HFF-Myc (cell line): ENCODE measurements at places on chromosomes 3 and 15.
A peak's percentile ranks its signal among the peaks of the same experiment; 100 is the strongest.

DNA sequence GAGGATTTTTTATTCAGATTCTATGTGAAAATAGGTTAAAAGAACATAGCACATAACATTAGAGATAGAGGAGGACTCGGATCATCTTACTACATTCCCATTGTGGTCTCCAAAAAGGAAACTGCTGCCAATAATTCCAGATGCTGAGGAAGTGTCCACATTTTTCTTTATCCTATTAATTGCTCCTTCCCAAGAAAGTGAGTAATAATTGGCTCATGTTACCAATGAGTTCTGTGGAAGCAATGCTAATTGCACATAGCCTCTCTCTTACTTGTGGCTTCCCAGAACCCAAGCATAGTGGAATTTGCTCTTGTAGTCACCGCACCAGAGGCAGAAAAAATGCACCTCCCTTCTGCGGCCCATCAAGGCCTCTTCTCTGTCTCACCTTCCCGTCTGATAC lies 208.4 kb downstream of the PLOD2 start:
- peak; percentile 89 for DNase-seq

- no peak for DNase-seq
Measured at GRCh38 chr15:33956397-33956796, 11.9 kb upstream of the CHRM5 start.

GRCh38 chr3:78863306-78864203 lies 904.2 kb downstream of the ROBO1 start:
- DNase-seq, result no peak

DNA sequence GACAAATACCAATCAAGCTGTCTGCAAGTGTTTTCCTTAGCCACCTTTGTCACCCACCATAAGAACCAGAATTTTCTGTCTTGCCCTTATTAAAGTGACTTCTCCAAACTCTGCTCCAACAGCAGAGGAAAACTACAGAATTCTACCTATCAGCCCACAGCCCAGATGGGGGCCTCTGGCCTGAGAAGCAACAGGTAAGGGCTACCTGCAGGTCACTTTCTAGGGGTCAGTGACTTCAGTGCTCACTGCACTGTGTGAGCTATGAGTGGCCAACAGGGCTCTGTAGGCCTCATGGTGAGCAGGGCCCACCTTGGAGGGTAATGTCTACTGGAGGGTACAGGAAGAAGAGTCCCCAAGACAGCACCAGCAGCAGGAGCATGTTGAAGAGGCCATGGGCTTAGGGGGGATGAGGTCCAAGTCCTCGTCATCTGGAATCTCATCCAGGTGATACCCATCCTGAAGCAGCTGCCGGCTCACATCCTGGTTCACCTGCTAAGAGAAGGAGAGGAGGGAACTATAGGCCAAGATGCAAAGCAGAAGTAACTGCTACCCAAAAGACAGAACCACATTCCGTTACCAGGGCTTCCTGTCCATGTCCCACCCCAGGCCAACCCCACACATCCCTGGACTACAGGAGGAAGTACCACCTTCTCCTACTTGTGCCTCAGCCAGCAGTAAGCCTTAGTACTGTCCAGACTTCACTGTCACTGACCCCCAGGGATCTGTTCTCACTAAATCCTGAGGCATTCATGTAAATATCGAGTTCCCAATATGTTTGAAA lies 4.2 kb downstream of the FAM219B start:
- DNase-seq, result no peak

- DNase-seq, result no peak
Measured at GRCh38 chr3:67018105-67018788, 20.1 kb downstream of the KBTBD8 start.

DNA sequence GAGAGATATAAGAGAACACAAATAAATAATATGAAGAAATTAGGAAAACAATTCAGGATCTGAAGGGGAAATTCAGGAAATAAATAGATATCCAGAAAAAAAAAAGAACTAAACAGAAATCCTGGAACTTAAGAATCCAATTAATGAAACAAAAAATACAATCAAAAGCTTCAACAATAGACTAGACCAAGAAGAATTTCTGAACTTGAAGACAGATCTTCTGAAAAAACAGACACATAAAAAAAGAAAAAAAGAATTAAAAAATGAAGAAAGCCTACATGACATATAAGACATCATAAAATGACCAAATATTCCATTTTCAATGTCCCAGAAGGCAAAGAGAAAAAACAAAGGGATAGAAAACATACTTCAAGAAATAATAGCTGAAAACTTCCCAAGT lies 68.3 kb upstream of the IMPG2 start:
- DNase-seq, result no peak

GRCh38 chr3:101833446-101833974 lies 15.8 kb upstream of the NFKBIZ start:
- DNase-seq, result no peak

- no peak for DNase-seq
Measured at GRCh38 chr3:41288785-41289184, 89.5 kb downstream of the CTNNB1 start.

- DNase-seq, result no peak
Measured at GRCh38 chr15:50163719-50164410, 18.1 kb upstream of the SLC27A2 start.

- DNase-seq, result no peak
Measured at GRCh38 chr3:61768284-61769037, 207.1 kb downstream of the PTPRG start.

DNA sequence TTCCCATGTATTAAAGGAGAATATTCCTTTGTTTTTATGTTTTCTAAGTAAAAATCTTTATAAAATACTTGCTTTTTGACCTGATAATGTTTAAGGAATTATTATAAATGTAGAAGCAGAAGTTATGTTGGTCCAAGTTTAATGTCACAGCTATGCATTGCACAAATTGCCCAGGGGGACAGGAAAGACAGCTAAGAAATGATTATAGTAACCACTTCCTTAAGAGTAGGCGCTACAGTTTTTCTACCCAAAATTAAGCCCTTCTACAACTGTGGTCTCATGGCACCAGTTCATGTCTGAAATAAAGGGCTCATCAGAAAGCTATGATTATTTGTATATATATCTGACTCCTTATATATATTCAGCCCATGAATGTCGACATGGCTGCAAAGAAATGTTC lies 176.4 kb downstream of the GBE1 start:
- DNase-seq, result no peak

DNA sequence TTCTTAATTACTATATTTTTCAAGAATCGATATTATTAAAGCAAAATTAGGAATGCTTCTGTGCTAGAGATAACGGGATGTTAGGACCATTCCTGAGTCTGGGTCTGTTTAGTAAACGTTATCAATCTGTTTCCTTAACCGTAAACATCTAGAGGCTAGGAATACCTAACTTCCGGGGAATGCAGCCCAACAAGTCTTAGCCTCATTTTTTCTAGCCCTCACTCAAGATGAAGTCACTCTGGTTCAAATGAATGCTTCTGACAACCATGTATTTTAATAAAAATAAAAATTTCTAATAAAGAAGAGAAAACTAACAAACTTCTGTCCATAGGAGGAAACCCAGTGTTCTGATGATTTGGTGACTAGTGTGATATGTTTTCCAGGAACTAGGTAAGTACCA lies 11.1 kb upstream of the SELENOK start:
- DNase-seq, result no peak

DNA sequence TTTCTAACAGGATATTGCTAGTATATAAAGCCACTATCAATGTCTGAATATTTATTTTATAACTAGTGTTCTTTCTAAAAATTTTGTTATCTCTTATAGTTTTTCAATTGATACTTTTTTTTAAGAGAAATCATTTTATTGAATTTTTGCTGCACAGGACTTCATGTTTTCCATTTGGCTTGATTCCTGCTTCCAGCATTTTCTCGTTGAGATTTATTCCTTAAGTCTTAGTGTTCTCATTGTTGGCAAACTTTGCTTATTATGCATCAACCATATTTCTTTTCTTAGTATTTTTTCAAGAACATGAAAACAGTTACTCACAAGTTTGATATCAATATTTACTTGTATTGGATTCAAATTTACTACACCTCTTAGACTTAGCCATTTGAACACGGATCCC lies 113.4 kb downstream of the UNC13C start:
- DNase-seq, result no peak

DNA sequence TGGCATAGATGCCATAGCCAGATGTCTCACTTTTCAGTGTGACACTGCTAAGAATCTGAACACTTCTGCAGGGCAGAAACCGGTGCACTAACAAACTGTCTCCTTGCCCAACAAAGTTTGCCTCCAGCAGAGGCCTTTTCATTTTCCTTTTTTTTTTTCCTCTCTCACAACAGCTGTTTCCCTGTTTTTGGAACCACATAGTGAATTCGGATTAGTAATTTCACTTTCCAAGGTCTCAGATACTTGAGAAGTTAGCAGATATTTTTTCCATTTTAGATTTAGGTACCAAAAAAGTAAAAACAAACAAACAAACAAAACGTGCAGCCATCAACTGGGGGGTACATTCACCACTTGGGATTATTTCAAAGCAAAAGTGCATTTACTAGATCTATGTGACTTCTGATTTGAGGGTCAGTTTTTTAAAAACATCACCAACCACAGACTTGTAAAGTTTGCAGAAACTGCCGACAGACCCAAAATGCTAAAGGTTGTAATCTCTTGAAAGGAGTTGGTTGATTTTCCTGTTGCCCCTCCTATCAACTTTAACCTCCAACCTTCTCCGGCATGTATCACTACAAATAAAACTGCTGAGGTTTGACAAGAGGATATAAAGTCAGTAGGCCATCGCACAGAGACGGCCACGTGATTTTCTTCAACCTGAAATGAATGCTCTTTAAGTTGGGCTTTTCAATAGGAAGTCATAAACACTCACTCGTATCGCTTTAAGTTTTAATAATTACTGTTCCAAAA lies 169.1 kb downstream of the CDIN1 start:
- DNase-seq, result no peak

DNA sequence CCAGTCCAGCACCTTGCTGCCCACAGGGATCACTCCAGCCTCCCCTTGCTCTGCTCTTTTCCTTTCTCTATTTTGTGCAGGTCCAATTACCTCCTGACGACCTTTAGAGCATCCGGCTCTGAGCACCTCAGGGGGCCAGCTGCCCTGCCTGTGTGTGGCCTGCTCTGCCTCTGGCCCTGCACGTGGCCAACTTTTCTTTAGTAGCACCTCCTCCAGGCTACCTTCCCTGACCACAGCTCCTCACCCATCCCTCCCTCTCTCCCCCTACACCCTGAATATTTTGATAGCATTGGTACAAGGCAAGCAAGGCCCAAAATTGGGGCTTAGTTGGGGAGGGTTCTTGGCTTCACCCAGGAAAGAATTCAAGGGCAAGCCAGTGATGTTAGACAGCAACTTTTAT lies 66.9 kb upstream of the PRR20G start:
- DNase-seq, result no peak

DNA sequence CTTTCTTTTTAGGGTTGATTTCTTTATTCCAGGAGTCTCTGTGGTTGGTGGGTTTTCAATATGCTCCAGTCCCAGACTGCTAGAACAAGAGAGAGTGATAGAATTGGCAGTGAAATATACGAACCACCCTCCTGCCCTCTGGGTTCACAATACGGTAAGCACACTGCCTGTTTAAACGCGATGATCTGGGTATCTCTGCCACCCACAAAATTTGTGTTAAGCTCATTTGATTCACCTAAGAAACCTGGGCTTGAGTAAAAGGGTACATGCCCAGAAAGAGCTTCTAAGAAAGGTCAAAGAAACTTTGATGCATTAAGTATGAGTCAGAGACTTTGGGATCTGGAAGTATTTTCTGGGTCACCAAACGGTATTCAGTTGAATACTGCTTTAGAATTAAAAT lies 29.8 kb downstream of the OXNAD1 start:
- DNase-seq, result no peak

GRCh38 chr15:68797599-68798345 lies 22.9 kb downstream of the ANP32A start:
- no peak for DNase-seq

DNA sequence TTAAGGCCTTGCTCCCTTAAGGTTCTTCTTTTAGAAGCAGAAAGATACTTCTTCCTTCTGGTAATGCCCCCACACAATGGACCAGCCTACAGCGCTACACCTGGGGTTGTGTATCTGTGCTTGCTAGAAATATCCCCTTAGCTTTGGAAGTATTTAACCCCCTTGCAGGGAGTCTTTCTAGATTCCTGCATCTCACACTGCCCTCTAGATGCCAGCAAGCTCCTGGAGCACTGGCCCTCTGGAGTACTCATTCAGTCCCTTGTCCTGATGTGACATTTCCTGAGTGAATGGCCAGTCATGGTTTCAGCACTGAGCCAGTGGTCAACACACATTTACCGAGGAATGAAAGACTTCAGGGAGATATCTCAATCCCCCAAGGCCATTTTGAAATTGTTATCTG lies 30.4 kb upstream of the RBP2 start:
- no peak for DNase-seq

DNA sequence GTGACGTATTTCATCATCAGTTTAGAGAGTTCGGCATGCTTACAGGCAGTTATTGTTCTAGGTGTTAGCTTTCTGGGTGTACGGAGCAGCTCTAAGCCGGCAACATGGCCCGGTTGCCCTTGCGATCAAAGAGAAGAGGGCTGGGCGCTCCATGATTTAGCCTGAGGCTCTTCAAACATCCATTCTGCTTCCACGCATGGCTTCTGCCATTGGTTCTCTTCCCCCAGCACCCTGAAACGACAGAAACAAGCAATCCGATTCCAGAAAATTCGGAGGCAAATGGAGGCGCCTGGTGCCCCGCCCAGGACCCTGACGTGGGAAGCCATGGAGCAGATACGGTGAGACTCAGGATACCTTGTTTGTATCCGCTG lies 574 bp downstream of the NGRN start:
- DNase-seq, result no peak

DNA sequence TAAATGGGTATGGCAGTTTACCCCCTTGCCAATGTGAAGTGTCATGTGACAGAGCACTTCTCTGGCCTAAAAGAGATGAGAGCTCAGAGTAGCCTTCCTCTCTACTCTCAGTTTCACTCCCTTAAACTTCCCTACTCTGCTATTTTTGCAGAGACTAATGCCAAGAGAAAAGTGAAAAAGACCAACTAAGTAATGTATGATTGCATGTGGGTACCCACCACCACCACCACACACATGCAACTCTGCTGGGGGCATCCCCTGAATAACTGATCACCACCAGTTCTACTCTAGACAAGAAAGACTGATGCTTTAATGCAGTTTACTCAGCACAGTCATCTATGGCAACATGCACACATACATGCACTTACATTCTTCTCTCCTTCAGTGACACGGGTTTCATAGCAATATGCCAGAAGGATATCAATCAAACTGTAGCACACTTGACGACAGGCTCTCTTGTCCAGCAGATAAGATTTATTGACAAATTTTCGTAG lies 31.3 kb downstream of the SHQ1 start:
- no peak for DNase-seq

DNA sequence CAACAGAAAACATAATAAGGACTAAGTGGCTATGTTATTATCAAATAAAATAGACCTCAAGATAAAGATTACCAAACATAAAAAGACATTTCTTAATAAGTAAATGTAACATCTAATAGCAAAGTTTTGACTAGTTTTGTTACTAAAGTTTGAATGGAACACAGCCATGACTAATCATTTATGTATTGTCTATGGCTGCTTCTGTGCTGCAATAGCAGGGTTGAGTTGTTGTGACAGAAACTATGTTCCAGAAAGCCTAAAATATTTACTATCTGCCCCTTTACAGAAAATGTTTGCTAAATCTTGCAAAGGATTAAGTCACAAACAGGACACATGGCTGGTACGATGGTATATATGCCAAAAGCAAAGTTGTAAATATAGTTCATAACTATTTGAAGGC lies 37.9 kb upstream of the MYH15 start:
- no peak for DNase-seq

GRCh38 chr3:172859041-172859440 lies 108.5 kb downstream of the ECT2 start:
- DNase-seq, result no peak
